Hematopoietic multipotent progenitor cell treated with erythropoietin and hydrocortisone succinate and interleukin-3 and kit ligand, for 17 days (in vitro differentiated cells): ENCODE measurements at places on chromosomes 7 and 10.
A peak's percentile ranks its signal among the peaks of the same experiment; 100 is the strongest.

DNA sequence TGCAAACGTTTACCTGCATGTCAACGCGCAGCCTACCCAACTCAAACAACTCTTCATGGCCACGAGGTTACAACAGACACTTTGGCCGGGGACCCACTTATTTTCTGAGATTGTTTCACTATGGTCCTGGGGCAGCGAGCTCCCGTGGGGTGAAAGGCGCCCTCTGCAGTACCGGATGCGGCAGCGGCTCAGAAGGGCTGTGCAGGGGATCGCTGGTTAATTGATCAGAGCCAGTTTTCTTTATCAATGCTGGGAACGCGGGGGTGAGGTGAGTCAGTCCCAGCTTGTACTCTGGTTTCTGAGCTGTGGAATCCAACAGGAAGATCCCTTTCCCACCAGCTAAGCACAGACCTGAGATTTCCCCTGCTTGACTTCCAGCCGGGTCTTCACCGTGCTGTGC is 366.5 kb upstream of the KLF6 start:
- DNase-seq = no peak

GRCh38 chr10:74988054-74988775 is 123.2 kb upstream of the SAMD8 start:
- DNase-seq = no peak

DNA sequence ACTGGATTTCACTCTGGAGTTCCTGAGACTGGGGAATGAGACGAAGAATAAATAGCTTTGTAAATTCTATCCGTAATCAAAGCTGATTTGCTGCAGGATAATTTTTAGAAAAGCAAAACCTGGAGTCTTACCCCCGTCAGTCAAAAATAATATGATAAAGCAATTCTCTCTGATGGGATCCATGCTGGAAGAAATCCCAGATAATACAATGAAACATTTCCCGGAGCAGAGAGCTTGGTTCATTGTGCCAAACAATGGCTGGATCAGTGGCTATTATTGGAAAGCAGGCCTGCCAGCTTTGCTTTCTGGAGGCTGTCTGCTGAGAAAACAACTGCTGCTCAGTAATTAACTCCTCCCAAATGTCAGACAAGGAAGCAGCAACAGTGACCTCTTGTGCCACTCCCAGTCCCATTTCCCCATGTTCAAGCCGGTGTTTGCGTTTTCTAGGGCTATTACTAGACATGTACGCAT is 609.4 kb upstream of the PCDH15 start:
- no peak for DNase-seq

GRCh38 chr7:51346126-51346525 is 29.5 kb upstream of the COBL start:
- DNase-seq = no peak

- DNase-seq = no peak
Observed at GRCh38 chr7:138902161-138902560, 79.0 kb downstream of the KIAA1549 start.

DNA sequence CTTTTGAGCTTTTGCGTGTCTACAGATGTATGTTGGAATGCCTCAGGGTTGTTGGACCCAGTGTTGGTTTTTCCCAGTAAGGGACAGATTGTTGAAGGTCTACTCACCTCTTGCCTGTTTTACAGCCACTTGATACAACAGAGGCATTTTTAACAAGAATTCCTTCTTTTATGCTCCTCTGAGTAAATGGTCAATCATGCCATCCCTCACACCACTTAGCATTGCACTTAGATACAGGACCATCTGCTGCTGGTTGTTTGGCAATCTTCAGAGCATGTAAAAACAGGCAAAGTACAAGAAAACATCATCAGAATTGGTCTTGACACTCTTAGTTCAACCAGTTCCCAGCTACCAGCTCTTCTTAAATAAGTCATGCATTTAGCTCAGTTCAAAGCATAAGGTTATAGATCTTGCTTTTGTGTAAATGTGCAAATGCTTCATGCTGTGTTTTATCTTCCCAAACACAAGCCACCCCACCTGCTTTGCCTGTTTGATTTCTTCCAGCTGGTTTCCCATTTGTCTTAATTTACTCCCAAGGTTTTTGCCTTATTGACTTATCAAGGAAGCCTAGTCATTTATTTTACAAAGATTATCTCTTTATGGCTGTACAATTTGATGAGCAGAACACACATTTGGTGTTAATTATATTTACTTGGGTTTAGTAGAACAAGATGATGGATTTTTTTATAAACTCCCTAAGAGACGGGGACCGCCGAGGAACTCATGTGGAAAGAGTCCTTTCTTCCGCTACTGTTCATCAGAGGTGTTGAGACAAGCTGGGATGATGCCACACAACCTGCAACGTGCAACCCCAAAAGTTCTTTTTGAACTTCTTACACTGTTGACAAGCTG is 136.6 kb downstream of the AHR start:
- DNase-seq = no peak

GRCh38 chr7:77923419-77923818 is 124.8 kb downstream of the PHTF2 start:
- DNase-seq = no peak

DNA sequence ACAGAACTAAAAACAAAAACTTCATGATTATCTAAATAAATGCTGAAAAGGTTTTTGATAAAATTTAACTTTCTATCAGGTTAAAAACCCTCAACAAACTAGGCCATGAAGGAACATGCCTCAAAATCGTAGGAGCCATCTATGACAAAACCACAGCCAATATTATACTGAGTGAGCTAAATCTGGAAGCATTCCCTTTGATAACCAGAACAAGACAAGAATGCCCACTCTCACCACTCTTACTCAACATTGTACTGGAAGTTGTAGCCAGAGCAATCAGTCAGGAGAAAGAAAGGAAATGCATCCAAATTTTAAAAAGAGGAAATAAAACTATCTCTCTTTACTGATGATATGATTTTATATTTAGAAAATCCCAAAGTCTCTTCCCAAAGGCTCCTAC is 228.7 kb downstream of the CHRM2 start:
- DNase-seq = no peak

DNA sequence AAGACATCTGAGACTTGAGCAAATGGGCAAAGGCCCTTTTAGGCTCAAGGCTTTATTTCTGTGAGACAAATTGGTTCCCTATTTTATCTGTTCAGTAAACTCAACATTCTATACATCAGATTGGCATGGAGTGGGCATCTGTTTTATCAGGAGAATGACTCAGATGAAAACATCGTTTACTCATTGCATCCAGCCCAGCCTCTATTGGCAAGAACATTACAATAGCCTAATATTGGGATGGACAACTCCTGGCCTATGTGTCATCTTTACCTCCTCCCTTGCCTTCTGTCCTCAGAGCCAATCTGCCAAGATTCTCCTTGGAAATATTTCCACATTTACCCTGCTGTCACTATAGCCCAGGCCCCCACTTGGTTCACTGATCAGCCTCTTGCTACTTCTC is 5.5 kb upstream of the BLNK start:
- DNase-seq = no peak

GRCh38 chr7:46715579-46715978 is 794.5 kb upstream of the IGFBP3 start:
- DNase-seq = no peak

- no peak for DNase-seq
Observed at GRCh38 chr10:5666841-5667630, 641 bp upstream of the ASB13 start.

GRCh38 chr10:70093335-70093944 is 39.2 kb downstream of the AIFM2 start:
- DNase-seq = no peak

DNA sequence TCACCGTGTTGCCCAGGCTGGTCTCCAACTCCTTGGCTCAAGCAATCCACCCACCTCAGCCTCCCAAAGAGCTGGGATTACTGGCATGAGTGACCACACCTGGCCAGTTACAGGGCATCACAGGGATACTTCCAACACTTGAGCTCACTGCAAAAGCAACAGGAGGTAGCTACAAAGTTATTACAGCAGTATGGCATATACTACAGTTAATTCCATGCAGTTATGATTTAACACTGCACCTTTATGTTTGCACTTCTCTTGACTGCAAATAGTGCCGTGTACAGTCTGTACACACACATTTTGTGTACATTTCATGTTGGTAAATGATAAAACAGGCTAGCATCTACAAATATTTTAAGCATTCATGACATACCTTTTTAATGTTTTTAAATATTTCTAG is 21.3 kb downstream of the SRPK2 start:
- DNase-seq = no peak

DNA sequence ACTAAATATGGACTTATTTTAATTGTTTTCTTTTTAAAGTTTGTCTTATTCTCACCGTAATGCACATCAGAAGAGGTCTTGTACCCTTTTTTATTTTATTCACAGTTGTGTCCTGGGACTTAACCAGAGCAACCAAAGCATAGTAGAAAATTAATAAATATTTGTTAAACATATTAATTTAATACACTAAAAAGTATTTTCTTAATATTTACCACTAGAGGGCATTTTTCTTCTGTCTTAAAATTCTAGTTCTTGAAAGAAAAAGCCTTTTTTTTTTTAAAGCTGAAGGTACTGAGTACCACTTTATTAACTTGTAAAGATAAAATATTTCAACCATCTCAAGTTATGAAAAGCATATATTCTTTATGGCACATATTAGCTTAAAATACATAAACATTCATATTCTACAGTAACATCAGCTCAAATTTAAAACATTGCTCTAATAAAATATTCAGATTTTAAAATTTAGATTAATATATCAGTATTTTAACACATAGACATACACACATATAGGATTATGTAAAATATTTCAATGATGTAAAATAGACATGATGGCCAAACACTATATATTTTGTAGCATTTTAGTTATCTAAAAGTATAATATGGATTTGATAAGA is 260.4 kb downstream of the SEMA3A start:
- DNase-seq = no peak

DNA sequence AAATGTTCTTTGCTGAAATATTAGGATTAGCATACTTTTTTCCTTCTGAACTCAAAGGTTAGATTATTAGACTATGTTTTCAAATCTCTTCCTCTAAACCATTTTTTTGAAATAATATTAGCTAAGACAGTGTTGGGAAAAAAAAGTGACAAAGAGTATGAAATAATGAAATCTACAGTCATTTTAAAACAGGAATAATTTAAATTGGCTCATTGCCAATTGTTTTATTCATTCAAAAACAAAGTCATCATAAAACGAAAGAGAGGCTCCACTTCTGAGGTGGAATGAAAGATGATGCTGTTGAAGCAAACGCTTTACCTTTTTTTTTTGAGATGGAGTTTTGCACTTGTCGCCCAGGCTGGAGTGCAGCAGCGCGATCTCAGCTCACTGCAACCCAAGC is 51.2 kb downstream of the RNF32 start:
- DNase-seq = no peak

DNA sequence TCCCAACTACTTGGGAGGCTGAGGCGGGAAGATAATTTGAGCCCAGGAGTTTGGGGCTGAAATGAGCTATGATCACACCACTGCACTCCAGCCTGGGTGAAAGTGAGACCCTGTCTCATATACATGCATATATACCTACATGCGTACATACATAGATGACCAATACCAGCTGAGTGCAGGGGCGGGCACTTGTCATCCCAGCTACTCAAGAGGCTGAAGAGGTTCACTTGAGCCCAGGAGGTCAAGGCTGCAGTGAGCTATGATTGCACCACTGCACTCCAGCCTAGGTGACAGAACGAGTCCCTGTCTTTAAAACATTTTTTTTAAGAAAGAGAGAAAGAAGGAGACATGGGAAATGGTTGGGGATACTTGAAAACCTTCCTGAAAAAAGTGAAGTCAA is 17.4 kb upstream of the PROSER2 start:
- DNase-seq = no peak

DNA sequence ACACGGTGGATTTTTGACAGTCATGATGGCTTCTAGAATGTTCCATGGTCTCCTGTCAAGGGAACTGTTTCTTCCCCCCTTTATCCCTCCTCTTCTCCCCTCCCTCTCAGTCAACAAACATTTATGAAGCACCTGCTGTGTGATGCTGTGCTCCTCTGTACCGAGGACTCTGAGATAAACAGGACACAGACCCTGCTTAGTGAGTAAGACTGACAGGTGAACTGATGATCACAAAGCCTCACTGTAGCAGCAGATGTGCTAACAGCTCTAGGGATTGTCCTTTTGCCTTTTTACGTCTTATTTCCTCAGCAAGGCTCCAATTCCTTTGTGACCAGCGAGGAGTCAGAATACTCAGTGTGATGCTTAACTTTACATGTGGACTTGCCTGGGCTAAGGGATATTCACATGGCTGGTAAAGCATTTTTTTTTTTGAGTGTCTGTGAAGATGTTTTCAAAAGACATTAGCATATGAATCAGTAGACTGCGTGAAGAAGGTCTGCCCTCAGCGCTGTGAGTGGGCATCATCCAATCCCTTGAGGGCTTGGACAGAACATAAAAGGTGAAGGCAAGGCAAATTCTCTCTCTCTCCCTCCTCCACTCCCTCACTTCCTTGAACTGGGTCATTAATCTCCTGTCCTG is 170.1 kb downstream of the ADRA2A start:
- no peak for DNase-seq

DNA sequence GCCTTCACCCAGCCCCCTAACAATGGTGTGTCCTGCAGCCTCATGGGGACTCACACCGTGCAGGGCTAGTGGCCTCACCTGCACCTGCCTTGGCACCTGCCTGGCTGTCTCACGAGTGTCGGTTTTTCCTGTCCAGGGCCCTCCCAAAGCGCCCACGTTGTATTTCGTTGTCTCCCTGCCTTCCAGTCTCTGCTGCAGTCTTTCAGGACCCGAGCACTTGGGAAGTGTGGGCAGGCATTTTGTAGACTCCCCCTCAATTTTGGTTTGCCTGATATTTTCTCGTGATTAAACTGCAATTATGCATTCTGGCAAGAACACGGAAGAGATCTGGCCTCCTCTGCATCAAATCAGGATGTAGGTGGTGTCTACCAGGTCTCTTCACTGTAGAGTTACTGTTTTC is 17.9 kb downstream of the BNIP3 start:
- DNase-seq = no peak

- peak; percentile 9 for DNase-seq
Observed at GRCh38 chr7:727104-727805, at the start of gene PRKAR1B. Gene PRKAR1B (minus strand): TSS chr7:727281. CDS start chr7:711505, 15,776 bp downstream.

- no peak for DNase-seq
Observed at GRCh38 chr10:53898532-53898931, 902.5 kb downstream of the PCDH15 start.

GRCh38 chr10:11874568-11875493 is 51.7 kb downstream of the PROSER2 start:
- peak; percentile 73 for DNase-seq

DNA sequence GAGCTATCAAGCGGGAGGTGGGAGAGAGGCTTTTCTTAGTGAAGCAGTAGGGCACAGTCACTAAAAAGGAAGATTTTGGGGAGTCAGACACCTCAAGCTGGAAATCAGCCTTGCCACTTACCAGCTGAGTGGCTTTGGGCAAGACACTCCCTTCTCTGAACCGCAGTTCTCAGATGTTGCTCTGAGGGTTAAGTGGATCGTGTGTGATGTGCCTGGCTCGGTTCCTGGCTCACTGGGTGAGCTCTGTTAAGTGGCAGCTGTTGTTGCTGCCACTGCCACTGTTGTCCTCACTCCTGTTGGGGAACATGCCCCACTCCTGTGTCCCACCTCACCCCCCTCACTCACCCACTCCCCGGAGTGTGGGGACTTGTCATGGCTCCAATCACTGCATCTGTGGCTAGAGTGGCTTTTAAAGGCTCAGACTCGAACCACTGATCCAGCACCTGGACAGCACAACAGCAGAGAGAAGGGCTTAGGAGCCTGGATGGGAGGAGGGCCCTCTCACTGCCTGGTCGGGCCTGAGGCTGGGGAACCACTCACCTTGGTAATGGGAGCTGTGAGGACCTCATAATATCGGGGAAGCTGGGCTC is 20.0 kb downstream of the PYROXD2 start:
- no peak for DNase-seq

GRCh38 chr7:133704453-133704852 is 422.7 kb upstream of the LRGUK start:
- no peak for DNase-seq
